ENCODE measurements at places on chromosomes 12 and 14.

- no peak for DNase-seq
These were observed 32.1 kb downstream of the HNRNPC start for GRCh38 chr14:21236948-21237797.

DNA sequence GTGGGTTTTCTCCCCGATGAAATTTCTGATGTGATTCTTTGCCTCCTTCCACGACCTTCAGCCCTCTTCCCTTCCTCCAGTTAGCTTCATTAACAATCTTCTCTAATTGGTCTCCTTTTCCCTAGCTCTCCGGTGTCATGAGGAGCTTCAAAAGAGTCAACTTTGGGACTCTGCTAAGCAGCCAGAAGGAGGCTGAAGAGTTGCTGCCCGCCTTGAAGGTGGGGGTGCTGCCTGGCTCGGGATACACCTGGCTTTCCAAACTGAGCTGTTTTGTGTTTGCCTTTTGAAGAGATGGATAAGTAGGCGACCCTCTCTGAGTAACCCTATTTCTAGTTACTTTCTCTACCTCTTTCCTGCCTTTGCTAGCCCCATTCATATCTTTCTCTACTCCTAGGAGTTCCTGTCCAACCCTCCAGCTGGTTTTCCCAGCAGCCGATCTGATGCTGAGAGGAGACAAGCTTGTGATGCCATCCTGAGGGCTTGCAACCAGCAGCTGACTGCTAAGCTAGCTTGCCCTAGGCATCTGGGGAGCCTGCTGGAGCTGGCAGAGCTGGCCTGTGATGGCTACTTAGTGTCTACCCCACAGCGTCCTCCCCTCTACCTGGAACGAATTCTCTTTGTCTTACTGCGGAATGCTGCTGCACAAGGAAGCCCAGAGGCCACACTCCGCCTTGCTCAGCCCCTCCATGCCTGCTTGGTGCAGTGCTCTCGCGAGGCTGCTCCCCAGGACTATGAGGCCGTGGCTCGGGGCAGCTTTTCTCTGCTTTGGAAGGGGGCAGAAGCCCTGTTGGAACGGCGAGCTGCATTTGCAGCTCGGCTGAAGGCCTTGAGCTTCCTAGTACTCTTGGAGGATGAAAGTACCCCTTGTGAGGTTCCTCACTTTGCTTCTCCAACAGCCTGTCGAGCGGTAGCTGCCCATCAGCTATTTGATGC is 797 bp downstream of the ESPL1 start:
- no peak for DNase-seq

DNA sequence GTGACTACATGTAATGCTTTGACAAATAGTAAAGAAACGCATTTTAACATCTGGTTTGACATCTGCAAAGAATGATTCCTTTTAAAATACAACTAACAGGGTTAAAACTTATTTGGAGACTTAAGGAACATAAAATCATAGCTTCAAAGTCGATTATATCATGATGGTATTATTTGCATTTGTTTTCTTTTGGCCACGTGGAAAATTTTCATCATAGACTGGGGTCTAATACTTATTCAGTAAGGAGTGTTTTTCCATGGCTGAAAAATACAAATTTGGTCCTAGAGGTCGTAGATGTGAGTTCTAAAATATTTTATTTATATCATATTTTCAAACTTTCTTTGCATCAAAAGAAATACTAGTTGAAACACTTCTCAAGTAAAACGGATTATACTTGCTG is 31.5 kb upstream of the LMNTD1 start:
- DNase-seq = no peak

GRCh38 chr12:54306925-54307741 is 6.3 kb upstream of the NFE2 start:
- peak; percentile 95 for DNase-seq

DNA sequence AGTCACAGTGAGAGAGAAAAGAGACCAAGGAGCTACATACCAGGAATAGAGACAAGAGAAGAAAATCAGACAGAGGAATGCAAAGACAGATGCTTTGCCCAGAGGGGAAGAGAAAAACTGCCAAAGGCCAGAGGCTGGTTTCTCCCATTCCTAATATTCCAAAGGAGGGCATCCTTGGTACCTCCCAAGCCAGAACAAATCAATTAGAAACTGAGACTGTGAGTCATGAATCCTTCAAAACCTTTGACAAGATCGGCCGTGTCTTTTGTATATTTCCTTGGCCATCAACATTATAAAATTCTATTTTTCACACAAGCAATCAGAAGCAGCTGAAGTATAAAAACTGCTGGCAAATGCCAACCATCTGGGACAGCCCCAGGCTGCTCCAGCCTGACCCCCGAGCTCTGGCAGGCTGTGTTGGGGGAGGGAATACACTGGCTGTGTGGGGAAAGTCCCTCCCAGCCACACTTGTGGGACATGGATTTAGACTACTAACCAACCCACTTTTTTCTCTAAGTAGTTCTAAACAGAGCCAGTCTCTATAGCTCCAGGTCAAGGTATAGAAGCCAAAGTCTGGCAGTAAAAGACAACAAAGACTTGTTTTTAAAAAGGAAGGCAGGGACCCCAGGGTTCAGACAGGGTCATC is 13.7 kb downstream of the POMT2 start:
- DNase-seq = peak; percentile 4

- peak; percentile 35 for DNase-seq
These were observed 53.6 kb upstream of the EIF5 start for GRCh38 chr14:103280278-103280928.

GRCh38 chr12:32450768-32451167 is 51.4 kb downstream of the FGD4 start:
- peak; percentile 42 for DNase-seq

- DNase-seq = peak; percentile 53
These were observed 63.3 kb upstream of the HSPB8 start for GRCh38 chr12:119115296-119115905.

DNA sequence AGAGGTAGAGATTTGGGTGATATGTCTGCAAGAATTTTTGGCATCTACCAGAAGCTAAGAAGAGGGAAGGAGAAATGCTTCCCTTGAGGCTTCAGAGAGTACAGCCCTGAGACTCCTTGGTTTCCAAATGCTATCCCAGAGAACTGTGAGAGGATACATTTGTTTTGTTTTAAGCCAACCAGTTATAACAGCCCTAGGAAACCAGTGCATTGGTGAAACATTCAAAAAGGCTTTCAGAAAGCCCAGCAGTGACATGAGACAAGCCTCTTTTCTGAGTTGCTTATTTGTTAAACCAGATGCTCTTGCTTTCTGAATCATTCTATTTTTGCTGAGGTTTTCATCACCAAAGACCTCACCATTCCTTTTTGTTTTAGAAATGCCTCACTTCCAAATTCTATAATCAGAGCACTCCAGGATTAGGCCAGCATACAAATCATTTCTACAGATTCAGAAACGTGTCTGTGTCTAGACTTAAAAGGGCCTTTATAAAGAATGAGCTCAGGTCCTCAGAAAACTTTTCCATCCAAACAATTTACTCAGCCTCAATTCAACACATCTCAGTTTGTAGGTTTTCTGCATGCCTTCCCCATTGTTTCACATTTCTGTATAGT is 1617.8 kb upstream of the FLRT2 start:
- DNase-seq = no peak

- DNase-seq = no peak
These were observed 50.6 kb downstream of the DUSP16 start for GRCh38 chr12:12511895-12512711.

DNA sequence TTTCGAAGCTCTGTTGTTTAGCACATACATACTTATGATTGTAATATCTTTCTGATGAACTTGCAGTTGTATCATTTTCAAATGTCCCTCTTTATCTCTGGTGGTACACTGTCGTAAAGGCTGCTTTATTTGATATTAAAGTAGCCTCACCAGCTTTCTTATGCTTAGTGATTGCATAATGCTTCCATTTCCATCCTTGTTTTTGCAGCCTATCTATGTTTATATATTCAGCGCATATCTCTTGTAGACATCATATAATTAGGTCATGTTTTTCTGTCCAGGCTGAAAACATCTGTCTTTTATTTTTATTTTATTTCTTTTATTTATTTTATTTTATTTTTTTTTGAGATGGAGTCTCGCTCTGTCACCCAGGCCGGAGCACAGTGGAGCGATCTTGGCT is 34.6 kb downstream of the ACAD10 start:
- DNase-seq = no peak

DNA sequence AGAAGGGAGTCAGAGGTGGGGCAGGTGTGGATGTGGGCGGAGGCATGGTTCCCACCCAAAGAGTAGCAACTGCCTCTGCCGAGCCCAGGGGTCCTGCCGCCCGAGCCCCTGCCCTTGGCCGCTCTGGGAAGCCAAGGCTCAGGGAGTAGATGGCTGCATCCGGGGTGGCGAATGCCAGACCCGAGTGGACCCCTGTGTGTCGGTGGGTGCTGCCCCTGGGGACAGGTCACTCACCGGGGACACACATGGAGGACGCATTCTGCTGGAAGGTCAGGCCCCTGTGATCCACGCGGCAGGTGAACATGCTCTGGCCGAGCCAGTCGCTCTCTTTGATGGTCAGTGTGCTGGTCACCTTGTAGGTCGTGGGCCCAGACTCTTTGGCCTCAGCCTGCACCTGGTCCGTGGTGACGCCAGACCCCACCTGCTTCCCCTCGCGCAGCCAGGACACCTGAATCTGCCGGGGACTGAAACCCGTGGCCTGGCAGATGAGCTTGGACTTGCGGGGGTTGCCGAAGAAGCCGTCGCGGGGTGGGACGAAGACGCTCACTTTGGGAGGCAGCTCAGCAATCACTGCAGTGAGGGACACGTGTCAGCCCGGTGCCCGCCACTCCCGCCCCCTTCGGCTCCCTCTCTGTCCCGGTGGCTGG is 329.0 kb downstream of the TMEM121 start:
- DNase-seq = no peak

DNA sequence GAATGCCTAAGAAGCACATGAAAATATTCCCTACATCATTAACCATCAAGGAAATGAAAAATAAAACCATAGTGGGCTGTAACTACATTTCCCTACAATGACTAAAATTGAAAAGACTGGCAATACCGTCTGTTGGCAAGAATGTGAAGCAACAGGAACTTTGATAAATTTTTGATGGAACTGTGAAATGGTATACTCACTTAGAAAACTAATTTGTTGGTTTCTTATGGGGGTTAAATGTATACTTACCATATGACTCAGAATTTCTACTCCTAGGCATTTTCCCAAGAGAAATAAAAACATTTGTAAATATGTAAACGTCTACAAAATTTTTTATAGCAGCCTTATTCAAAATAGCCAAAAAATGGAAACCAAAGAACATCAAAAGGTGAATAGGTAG is 121.4 kb upstream of the PLEKHA5 start:
- DNase-seq = no peak

- no peak for DNase-seq
These were observed 236.7 kb downstream of the BCL11B start for GRCh38 chr14:99035268-99035667.

DNA sequence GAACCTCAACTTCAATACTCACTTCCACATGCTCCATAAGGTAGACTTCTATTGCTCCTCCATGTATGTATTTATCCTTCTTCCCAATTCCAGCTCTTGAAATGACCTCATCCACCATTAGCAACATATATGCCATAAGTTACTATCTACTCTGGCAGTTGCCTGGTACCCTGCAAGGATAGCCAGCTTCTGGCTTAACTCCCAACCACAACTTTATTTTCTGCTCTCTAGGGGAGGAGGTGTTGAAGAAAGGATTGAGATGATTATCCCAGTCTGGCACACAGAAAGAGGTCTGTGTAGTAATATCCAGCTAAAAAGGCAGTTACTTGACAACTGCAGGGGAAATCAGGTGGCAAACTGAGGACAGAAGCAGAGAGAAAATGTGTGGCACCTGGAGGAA is 71.5 kb upstream of the MDM1 start:
- DNase-seq = peak; percentile 61

GRCh38 chr12:12024911-12025682 is 45.6 kb upstream of the BCL2L14 start:
- no peak for DNase-seq

GRCh38 chr12:16603916-16604575 is 1.9 kb downstream of the LMO3 start:
- no peak for DNase-seq

GRCh38 chr12:8080120-8080519 is 2.0 kb upstream of the NECAP1 start:
- DNase-seq = peak; percentile 73

- no peak for DNase-seq
These were observed 37.9 kb downstream of the WBP11 start for GRCh38 chr12:14765398-14765797.

- no peak for DNase-seq
These were observed 99.2 kb upstream of the SCAF11 start for GRCh38 chr12:46089414-46090162.

GRCh38 chr12:79055926-79056674 is 191.5 kb downstream of the SYT1 start:
- DNase-seq = no peak

DNA sequence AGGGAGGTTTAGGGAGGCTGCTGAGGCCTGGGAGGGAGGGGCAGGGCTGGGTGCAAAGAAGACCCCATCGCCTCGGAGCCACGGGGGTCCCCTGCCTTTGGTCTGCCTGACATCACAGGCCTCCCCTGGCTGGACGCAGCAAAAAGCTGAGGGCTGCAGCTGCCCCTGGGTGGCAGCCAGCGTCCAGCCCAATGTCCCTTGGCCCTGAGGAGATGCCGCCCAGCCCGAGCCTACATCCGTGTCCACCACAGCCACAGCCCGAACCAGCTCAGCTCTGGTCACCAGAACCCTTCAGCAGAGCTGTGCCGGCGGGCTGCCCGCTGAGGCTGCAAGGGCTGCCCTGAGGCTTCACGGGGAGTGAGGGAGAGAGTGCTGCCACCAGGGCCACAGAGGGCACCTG is 1.9 kb downstream of the NUDT14 start:
- DNase-seq = no peak

DNA sequence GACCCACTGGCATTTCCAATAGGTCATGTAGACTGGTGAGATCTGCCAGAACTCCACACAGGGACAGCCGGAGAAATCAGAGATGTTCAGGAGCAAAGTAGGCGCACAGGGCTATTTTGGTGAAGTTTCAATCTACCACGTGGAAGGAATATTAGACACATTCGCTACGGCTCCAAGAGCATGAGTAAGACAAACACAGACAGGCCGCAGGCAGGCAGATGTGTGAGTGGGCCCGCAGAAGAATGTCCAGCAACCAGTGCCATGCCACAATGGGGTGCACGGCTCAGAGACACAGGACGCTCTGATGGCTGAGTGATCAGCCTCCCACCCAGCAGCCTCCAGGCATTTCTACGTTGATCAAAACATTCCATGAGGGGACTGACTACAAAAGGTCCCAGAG is 10.4 kb downstream of the SLC15A4 start:
- DNase-seq = no peak

Measured in common myeloid progenitor, CD34-positive (primary cell).